ENCODE measurements at places on chromosomes 7 and 10.

- no peak for DNase-seq
Observed at GRCh38 chr7:101173752-101174244, 6.3 kb downstream of the NAT16 start.

DNA sequence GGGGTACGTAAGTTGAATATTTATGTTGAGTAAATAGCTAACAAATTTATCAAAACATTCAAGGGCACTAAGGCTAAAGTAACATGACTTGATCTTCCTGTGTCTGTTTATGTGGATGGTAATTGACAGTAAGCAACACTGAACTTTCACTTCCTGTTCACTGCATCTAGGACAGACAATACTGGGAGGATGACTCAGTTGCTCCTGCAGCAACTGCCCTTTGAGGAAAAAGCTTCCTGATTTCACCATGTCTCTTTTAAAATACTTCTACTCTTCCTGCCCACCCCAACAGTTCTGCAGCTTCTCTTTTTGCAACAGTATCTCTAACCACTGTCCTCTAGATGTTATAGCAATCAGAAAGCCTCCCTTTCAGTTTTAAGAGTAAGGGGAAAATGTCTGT, 76.6 kb upstream of the HGF start:
- DNase-seq, result peak; percentile 43

DNA sequence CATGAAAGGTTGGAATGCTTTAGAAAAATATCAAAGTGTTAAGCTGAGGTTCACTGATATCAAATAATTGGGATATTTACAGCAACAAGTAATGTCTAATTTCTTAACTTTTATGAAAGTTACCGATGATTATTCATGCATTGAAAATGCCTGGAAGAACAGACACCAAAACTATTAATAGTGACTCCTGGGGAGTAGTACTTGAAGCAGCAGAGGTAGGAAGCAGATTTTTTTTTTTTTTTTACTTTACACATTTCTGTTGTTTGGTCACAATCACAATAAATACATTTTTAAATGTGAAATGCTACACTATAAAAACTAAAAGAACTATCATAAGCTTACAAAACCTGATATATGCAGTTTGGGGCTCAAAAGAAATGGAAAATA, 70.5 kb upstream of the FGL2 start:
- no peak for DNase-seq

GRCh38 chr7:89549768-89550167, 604.5 kb upstream of the STEAP1 start:
- DNase-seq, result no peak

DNA sequence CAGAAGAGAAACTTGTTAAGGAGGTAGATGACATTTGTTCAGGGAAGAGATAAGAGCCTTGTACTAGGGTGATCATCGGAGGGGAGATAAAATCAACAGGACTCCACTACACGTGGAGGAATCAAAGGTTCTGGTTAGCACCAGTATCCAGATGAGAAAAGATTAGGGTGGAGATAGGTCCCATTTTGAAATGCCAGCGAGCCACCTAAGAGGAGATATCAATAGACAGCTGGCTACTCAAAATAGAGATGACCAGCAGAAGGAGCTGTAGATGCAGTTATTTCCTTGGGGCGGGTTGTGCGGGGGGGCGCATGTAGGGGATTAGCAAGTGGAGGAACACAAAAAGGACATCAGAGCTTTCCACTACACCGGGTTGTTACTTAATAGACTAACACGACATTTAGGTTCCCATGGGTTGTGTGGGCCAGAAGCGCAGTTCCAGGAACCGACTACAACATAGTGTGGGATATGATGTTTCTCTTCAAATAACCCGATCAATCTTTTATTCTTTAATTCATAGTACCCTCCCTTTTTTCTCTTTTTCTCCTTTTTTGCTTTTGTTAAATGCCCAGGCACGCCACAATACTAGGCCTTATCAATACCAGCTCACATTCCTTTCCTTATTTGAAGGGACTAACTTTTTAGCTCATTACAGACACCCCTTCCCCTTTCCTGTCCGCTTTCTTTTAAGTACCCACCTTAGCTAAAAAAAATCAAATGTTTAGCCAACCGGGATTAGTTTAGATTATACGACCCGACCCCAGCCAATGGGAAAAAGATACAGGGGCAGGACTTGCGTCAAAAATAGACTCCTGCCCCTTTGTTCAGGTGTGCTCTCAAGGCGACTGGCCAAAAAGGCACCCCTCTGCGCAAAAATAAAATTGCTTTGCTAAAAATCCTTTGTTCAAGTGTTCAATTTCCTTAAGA, 2.0 kb upstream of the KIF11 start:
- DNase-seq, result no peak

DNA sequence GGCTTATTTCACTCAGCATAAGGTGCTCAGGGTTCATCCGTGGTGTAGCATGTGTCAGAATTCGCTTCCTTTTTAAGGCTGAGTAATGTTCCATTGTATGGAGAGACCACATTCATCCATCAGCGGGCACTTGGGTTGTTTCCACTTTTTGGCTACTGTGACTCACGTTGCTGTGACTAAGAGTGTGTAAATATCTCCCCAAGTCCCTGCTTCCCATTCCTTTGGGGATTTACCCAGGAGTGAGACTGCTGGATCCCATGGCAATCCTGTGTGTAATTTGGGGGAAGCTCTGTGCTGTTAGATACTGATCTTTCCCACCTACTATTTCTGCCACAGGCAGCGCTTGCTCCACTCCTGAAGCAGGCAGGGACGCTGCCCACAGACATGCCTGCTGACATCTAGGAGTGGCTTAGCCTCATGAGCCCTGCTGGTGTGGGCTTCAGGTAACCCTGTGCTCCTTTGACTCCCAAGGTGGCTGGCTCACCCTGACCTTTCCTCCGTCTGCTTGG, 346.0 kb downstream of the FRMD4A start:
- DNase-seq, result no peak

DNA sequence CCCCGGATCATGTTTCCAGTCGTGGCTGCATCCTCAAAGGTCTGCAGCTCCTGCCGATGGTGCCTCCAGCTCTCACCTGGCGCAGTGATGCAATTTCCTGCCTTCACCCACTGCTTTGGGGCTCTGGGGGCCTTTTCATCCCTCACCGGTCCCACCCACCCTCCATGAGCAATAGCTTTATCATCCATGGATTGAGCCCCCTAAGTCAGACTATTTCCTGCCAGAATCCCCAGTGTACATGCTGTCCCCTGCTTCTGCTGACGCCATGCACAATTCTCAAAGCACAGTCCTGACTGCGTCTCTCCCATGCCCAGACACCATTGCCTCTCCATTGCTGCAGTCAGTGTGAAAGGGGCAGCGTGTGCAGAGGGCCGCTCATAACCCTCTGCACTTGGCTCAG, 49.7 kb downstream of the FAM241B start:
- no peak for DNase-seq

- DNase-seq, result no peak
Observed at GRCh38 chr7:35695473-35695850, 527 bp upstream of the HERPUD2 start.

GRCh38 chr7:113099284-113099919, 12.8 kb upstream of the GPR85 start:
- DNase-seq, result no peak

All from non-pigmented ciliary epithelial cell (primary cell).